ENCODE measurements at places on chromosomes 6 and 20.

GRCh38 chr6:73694711-73695411 is 1.1 kb upstream of the CD109 start:
- DNase-seq: no peak

- DNase-seq: no peak
Observed at GRCh38 chr6:142958343-142958742, 13.4 kb upstream of the HIVEP2 start.

DNA sequence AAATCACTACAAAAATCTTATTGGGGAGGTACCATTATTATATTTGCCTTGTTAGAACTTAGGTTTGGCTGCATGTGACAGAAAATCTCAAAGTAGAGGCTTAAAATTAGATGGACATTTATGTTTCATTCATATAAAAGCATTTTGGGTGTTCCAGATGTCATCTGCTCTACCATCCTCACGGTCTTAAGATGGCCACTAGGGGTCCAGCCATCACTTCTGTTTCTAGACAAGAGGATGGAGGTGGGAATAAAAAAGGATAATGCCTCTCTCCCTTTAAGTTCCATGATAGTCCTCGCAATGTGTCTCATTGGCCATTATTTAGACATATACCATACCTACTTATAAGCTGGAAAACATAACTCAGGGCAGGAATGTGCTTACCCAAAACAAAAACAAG is 929.5 kb downstream of the KIF16B start:
- no peak for DNase-seq

DNA sequence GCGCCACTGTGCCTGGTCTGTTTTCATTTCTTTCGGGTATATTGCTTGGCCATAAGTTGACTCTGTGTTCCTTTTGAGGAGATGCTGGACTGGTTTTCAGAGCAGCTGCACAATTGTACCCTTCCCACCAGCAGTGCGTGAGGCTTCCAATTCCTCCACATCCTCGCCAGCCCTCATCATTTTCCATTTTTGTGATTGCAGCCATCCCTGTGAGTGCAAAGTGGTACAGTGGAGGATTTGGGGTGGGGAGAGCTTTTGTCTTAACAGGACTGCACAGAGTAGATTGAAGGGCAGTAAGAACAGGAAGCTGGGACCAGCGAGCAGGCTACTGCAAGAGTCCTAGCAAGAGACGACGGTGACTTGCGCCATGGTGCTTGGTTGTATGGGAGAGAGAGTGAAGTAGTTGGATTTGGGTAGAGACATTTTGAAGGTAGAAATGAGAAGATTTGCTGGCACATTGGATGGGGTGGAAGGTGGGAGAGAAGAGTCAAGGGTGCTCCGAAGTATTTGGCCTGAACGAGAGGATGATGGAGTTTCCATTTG is 18.3 kb downstream of the BCAS4 start:
- DNase-seq: no peak

DNA sequence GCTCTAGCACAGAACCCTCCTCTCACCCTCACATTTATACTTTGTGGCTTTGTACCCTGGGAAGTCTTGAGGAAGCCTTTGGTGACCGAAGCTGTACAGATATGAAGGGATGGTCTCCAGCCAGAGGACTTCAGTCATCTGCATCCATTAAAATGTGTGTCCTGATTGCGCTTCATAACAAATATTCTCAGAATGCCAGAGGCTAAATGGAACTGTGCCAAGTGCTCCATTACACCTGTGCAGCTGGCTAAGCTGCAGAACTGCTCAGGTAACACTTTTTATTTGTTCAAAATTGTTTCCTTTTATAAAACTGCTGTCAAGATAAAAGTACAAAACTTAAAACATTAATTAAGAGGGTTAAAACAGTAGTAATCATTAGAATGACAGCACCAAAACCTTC is 22.3 kb downstream of the TPBG start:
- no peak for DNase-seq

- DNase-seq: no peak
Observed at GRCh38 chr6:168124921-168125320, 45.9 kb upstream of the FRMD1 start.

DNA sequence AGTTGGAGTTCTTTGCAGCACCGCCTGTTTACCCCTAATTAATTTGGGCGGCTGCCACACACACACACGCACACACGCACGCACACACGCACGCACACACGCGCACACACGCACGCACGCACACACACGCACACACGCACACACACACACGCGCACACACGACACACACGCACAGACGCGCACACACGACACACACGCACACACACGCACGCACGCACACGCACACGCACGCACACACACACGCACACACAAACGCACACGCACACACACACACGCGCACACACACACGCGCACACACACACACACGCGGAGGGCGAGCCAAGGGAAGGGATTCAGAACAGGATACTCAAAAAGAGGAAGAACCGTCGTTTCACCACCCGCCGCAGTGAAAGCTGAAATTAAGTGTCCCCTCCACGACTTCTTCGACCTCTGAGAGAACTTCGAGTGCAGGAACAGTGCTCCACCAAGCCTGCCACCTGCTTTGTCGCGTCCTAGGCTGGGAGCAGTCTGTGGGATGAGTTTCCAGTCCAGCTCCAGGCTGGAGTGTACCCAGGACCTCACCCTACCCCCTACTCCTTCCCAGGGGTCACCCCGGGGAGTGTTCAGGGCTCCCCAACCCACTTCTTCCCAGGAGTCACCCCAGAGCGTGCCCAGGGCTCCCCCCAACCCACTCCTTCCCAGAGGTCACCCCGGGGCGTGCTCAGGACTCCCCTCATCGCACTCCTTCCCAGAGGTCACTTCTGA is 1.1 kb downstream of the RNASET2 start:
- no peak for DNase-seq

- DNase-seq: no peak
Observed at GRCh38 chr20:63659370-63659769, 1.3 kb downstream of the RTEL1 start.

DNA sequence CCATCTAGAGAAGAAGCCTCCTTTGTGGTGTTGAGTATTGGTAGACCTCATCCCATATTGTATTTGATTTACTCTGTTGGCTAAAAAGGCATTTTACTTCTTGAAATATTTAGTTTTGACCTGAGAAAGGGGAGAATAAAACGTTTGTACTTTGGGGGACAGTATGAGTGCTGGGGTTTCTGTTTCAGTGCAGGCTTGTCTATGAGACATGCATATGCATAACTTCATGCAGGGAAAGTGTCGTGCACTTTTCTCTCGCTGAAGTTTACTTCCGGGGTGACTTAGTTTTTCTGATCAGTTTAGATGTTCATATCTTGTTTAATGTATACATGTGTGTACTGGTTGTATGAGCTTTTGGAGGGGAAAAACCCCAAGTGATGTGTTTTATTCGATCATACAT is 59.5 kb downstream of the UTRN start:
- no peak for DNase-seq

GRCh38 chr6:23526526-23526925 is 599.5 kb upstream of the NRSN1 start:
- no peak for DNase-seq

DNA sequence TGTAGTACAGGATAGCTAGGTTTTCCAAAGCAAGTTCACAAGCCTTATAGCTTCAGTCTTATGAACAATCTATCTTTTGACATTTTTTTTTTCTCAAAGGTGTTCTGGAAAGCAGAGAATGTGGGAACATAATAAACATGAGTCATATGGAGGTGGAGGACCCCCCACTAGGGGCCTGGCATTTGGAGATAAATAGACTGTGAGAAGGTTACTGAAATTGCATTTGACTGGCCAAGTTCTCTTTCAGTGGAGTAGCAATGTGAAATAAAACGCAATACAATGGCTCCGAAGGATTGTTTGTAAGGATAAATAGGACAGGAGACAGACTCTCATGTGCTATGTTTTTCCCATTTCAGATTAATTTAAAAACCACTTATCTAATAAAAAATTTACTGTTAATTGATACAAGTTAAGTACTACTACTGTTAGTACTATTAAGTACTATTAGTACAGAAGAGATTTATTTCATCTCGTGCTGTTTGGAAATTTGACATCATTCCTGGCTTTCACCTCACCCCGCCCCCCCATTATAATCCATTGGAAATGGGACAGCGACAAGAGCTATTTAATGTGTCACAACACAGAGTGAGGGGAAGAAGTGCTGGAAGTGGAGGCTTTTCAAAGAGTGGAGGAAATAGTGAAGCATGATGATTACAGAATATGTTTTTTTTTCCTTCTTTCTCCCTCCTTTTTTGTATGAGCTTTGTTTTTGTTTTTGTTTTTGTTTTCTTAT is 122.6 kb upstream of the ID4 start:
- DNase-seq: no peak

DNA sequence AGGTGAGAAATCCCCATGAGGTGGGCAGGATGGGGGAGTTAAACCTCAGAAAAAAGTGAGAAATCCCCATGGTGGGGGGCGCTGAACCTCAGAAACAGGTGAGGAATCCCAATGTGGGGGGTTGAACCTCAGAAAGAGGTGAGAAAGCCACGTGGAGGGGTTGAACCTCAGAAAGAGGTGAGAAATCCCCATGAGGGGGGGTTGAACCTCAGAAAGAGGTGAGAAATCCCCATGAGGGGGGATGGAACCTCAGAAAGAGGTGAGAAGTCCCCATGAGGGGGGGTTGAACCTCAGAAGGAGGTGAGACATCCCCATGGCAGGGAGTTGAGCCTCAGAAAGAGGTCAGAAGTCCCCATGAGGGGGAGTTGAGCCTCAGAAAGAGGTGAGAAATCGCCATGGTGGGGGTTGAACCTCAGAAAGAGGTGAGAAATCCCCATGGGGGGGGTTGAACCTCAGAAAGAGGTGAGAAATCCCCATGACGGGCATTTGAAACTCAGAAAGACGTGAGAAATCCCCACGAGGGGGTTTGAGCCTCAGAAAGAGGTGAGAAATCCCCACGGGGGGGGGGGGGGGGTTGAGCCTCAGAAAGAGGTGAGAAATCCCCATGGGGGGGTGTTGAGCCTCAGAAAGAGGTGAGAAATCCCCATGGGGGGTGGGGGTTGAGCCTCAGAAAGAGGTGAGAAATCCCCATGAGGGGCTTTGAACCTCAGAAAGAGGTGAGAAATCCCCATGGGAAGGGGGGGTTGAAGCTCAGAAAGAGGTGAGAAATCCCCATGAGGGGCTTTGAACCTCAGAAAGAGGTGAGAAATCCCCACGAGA is 14.3 kb upstream of the GOPC start:
- no peak for DNase-seq

DNA sequence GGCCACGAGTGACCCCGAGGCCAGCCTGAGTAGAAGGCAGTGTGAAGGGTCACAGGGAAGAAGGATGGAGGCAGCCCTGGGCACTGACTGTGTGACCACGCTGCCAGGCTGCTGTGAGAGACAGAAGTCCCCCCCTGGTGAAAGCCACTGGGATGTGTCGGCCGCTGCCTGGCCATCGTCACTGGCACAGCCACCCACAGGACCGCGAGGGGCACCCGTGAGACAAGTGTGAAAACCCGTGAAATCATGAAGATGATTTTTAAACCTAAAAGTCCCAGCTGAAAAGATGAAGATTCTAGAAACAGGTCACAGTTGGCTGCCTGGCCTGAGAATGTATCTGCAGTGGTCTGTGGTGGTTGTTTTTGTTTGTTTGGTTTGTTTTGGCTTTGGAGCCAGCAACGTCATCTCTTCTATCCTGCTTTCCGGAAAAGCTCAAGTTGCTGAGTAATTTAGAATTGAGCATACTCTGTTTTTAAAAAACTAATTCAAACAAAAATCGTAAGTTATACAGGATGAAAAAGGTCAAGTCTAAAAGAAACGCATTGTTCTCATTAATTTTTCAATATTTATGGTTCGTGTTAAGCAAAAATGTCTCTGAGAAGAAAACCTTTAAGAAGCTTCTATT is 94.7 kb downstream of the HUS1B start:
- DNase-seq: no peak

GRCh38 chr6:17583811-17584210 is 16.3 kb upstream of the FAM8A1 start:
- no peak for DNase-seq

GRCh38 chr6:88856566-88856965 is 106.9 kb downstream of the RNGTT start:
- DNase-seq: no peak

DNA sequence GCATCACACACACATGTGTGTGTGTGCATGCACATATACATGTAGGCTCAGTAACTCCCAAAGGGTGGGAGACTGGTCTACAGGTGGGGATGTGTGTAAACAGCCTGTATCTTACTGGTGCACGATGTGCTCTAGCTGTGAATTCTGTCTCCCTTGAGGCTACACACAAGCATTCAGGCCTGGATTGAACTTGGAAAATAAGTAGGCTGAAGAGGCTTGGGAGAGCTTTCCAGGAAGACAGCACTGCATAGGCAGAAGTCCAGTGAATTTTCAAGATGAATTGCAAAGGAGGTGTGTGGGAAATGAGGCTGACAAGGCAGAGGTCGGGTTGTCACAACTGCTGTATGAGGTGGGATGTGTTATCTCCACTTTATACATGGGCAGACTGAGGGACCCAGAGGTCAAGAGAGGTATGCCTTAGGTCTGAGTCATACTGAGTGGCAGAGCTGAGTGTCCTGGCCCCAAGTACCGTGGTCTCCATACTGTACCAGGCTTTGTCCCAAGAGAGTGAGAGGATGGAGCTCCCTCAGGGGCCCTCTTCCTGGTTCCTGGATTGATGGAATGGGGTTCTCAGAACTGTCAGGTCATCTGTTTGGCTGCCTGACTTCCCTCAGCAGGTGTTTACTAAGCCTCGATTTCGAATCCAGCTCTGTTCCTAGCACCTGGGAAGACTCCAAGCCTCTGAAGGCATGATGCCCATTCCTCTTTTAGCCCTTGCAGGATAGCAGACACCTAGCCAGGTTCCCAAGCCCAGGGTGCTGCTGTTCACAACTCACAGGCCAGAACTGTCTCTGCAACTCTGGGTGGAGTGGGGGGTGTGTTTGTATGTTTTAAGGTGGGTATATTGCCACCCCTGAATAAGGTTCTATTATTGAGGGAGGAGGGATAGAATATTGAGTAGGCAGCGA is 14.4 kb downstream of the SNPH start:
- DNase-seq: no peak

- no peak for DNase-seq
Observed at GRCh38 chr20:21126581-21126870, 644 bp downstream of the KIZ start.

DNA sequence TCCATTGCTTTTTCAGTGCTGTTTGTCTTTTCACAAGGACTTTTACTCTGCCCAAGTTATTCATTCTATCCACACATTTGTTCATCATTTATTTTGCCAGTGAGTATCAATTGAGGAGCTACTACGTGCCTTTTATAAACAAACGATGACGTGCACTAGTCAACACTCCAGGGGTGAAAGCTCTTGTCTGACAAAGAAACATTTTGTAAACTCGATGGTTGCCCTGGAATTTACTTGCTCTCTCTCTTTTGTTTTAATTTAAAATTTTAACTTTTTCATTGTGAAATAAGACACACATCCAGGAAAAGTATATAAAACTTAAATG is 8.3 kb upstream of the MRPS18A start:
- DNase-seq: no peak

- no peak for DNase-seq
Observed at GRCh38 chr6:135583256-135583761, 85.8 kb upstream of the AHI1 start.

GRCh38 chr6:155080881-155081845 is 86.0 kb downstream of the TIAM2 start:
- DNase-seq: no peak

GRCh38 chr6:95439741-95440140 is 137.6 kb upstream of the MANEA start:
- DNase-seq: no peak

- DNase-seq: no peak
Observed at GRCh38 chr6:11975353-11975977, 36.6 kb upstream of the HIVEP1 start.

All from activated CD4-positive, CD25-positive, alpha-beta regulatory T cell treated with anti-CD3 and anti-CD28 coated beads, Interleukin-2, amount 50 U/mL, for 72 hours (primary cell).